MV-4-11 (cell line): ENCODE measurements at places on chromosomes 2 and 18.

- DNase-seq: no peak
Measured at GRCh38 chr2:36469106-36469477, 113.5 kb downstream of the CRIM1 start.

DNA sequence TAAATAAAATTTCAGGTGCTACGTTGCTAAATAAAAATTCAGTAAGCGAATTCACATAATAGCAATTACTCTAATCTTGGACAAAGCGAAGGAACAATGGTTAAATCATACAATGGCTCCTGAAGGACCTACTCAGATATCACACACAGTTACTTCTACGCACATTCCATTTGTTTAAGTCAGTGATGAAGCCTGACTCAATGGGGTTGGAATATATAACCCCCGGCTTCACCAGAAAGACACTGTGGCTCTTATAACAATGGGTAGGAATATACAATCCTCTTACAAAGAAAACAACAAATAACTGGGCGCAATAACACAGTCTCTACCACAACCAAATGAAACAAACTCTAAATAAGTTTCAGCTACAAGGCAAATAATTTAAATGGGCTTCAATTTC lies 349.5 kb downstream of the IRS1 start:
- DNase-seq: no peak

DNA sequence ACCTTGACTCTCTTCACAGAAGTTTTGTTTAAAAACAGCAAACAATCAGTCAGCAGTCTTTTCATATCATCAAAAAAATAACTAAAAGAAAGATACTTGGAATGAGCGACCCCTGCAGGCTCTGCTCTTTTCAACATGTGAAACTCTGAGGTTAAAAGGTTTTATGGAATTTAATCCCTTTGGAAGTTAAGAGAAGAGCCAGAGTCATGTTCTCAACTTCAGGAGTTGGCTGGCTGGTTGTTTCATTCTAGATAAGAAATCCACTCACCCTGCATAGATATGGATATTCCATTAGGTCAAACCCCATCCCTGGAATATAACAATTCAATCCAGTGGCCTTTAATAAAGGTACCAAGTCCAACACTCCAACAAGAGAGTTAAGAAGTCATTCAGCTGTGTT lies 115.6 kb upstream of the RMDN2 start:
- DNase-seq: peak; percentile 50

- no peak for DNase-seq
Measured at GRCh38 chr2:199833525-199833924, 17.5 kb downstream of the FTCDNL1 start.

DNA sequence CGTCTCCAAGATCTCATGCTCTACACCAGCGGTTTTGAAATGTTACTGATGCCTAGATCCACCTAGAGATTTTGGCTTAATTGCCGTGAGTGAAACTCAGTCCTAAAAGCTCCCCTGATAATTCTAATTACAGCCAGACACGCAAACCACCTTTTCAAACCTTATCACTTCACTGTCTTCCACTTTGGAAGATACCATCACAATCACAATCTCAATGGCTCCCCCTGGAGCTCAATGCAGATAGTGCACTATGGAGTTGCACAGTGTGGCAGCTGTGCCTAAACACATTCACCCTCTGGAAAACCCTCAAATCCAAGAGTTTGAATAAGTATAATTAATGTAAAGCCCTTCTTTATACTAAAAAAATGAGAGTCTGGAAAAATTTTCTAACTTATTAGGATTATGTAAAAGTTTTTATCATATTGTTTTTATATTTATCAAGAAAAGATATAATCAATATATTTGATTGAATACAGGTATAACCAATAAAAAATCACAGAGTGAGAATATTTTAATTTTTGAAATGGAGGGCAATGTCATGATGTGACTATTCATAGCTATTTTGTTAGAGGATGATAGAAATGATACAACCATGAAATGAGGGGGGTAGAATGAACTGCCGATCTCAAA lies 102.9 kb upstream of the SLC8A1 start:
- DNase-seq: peak; percentile 61

- DNase-seq: no peak
Measured at GRCh38 chr2:80634590-80634989, 330.0 kb upstream of the LRRTM1 start.
